ENCODE measurements at places on chromosomes 12 and 14. TPM values are rescaled to one million over a fixed set of nuclear protein-coding genes. Genes with fewer than 3 reads are reported as not detected.

The RAB3IP gene
- 18.5 TPM for total RNA-seq

- peak; percentile 93 for DNase-seq
- H3K27me3 ChIP-seq: no peaks in the 10 kb centered on the region
- H3K27ac ChIP-seq: peak overlapping the region; percentile 24
- no peak overlapping the region for H3K4me3 ChIP-seq
- H3K36me3 ChIP-seq: no peaks in the 10 kb centered on the region
Measured at GRCh38 chr12:116222358-116222757, 55.1 kb downstream of the MED13L start.

GRCh38 chr12:14780859-14781258 lies 22.4 kb downstream of the WBP11 start:
- H3K36me3 ChIP-seq: no peaks in the 10 kb centered on the region
- H3K27ac ChIP-seq: no peak overlapping the region
- H3K27me3 ChIP-seq: no peaks in the 10 kb centered on the region
- H3K4me3 ChIP-seq: no peak overlapping the region

DNA sequence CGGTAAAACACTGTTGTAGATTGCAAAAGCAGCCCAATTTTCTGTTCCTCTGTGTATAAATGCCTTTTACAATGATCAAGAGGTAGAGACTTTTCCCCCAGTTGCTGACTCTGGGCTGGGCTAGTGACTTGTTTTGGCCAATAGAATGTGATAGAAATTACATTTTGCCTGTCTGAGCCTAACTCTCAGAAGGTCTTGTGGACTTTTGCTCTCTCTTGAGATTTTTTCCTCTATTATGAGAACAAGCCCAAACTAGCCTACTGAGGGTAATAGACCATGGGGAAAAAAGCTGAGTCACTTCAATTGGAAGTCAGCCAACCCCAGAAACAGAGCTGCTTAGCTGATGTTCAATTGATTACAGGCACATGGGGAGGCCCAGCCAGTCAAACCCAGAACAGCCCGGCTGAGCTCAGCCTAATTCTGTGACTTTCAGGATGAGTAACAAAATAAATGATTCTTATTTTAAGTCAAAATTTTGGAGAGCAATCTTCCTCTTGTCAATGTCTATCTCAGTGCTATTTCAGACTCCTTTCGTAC lies 61.4 kb downstream of the MYF5 start:
- H3K36me3 ChIP-seq: no peaks in the 10 kb centered on the region
- peak overlapping the region; percentile 70 for H3K27ac ChIP-seq
- DNase-seq: no peak
- no peaks in the 10 kb centered on the region for H3K27me3 ChIP-seq

The ALDH1L2 gene
- total RNA-seq: 10.4 TPM

GRCh38 chr14:38623661-38624060 lies 367.8 kb upstream of the CLEC14A start:
- no peaks in the 10 kb centered on the region for H3K27me3 ChIP-seq
- H3K4me3 ChIP-seq: no peak overlapping the region
- no peak for DNase-seq
- H3K27ac ChIP-seq: no peak overlapping the region
- no peaks in the 10 kb centered on the region for H3K4me1 ChIP-seq

GRCh38 chr12:104521731-104522130 lies 65.0 kb downstream of the CHST11 start:
- H3K4me1 ChIP-seq: peaks cover 17% of the 10 kb centered on the region
- H3K27me3 ChIP-seq: no peaks in the 10 kb centered on the region
- no peaks in the 10 kb centered on the region for H3K36me3 ChIP-seq
- H3K4me3 ChIP-seq: no peak overlapping the region
- no peak for DNase-seq

DNA sequence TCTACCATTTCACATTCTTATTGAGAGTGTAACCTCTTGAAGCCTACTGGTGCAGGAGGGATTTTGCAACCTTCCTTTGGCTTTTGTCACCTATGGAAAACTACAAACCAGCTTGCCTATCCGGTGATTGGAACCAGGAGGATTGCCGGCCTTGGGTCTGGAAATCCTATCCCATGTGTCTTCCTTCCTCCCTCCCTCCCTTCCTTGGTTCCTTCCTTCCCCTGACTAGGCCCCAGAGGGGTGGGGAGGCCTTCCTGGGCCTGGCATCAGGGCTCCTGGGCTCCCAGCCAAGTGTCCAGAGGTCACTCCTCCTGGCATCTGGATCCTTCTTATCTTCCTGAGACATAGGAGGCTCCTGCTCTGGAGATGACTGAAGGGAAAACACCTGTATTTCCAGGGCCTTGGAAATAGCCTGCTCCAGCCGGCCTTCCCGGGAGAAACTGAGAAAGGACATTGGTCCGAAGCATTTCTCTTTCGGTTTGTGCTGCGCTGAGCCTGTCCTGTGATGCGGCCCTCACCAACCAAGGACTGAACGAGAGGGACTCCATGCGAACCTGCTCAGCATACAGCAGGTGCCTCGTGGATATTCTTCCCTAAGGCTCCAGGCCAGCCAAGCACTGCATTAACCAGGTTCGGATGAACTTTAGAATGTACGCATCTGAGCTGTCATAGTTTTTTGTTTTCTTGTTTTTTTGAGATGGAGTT lies 43.4 kb downstream of the PSMA6 start:
- no peak for DNase-seq
- peaks cover 81% of the 10 kb centered on the region for H3K4me1 ChIP-seq
- no peaks in the 10 kb centered on the region for H3K27me3 ChIP-seq
- H3K4me3 ChIP-seq: no peak overlapping the region

The DCN gene
- total RNA-seq: 2,089 TPM

The GALNT16 gene
- total RNA-seq: 12.5 TPM

Data from esophagus muscularis mucosa (tissue), 4 donors.